ENCODE measurements at places on chromosomes 7 and 10.
A peak's percentile ranks its signal among the peaks of the same experiment; 100 is the strongest.

DNA sequence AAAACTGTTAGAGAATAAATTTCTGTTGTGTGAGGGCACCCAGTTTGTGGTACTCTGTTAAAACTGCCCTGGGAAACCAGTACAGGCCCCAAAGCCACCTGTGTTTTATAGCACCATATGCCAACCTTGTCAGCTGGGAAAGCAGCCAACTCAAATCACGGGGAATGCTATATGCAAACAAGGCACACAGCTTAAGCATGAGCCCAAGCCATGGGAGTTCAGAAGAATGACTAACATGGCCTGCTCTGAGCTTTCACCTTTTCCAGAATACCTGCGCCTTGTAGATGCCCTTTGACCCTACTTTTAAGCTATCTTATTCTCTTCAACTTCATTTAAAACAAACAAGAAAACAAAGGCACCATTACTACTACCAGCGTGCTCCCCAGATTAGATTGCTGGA lies 5.5 kb upstream of the SLC25A13 start:
- no peak for DNase-seq

GRCh38 chr10:56823849-56824248 lies 462.8 kb upstream of the ZWINT start:
- peak; percentile 1 for DNase-seq

- DNase-seq, result no peak
These were observed 39.0 kb downstream of the ZNF438 start for GRCh38 chr10:30992681-30993080.

- no peak for DNase-seq
These were observed 50.0 kb downstream of the PRPF18 start for GRCh38 chr10:13636776-13637175.

DNA sequence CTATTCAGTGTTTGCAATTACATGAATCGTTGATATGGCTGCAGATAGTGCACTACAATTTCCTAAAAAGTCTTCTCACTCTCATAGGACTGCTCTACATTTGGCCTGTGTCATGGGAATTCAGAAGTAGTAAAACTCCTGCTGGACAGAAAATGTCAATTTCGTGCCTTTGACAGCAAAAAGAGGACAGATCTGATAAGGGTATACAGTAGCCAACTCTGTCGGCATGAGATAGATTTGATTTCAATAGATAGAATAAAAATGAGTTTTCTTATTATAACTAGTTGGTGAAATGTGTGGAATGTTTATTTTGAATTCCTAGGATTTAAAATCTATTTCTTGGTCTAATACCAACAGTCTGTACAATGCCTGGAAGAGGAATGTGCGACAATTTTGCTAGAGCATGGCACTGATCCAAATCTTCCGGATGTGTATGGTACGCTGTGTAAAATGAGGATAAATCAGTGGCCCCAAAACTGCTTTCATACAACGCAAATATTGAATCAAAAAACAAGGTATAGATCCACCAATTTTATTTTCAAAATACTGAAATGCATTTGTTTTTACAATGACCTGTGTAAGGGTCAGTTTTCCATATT lies 133.5 kb upstream of the CDK13 start:
- DNase-seq, result no peak

- no peak for DNase-seq
These were observed at the start of gene KAZALD1 for GRCh38 chr10:101061624-101062231. KAZALD1 (plus strand) TSS chr10:101061989; CDS start chr10:101062593, 604 bp downstream.

DNA sequence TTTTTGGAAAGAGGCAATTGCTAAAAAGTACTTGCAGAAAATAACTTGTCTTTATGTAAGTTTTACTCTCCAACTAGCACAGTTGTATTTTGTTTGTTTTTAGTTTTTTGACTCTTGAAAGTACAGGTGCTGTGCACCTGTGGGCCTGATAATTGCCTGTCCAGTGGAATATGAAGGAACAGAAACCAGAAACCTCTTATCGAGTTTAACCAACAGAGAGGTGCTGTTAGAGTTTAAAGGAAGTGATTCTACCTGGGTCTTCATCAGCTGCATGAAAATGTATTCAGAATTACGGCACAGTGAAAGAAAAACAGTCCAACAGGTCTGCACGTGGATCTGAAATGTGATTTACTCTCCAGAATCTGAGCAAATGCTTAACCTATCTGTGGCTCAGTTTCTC lies 326.6 kb upstream of the POM121L12 start:
- no peak for DNase-seq

GRCh38 chr7:16647435-16647960 lies 1.5 kb downstream of the BZW2 start:
- no peak for DNase-seq

- DNase-seq, result no peak
These were observed 1307.7 kb upstream of the LRRTM3 start for GRCh38 chr10:65618126-65618525.

DNA sequence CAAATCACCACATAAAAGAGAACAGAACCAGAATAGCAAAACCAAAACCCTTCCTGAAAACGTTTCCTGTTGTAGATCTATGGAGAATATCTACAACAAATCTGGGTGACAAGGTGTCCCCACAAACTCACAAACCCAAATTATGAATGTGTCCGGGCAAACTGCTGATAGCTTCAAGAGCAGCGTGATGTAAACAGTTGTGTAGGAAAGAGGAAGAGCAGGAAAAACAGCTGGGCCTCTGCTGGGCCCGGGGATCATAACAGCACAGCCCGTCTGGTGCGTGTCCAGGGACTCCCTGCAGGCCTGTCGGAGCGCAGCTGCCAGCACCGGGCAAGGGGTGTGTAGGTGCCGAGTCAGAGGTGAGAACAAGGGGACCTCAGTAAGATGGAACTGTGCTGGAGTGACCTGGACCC lies 53.7 kb downstream of the KCNH2 start:
- DNase-seq, result no peak

DNA sequence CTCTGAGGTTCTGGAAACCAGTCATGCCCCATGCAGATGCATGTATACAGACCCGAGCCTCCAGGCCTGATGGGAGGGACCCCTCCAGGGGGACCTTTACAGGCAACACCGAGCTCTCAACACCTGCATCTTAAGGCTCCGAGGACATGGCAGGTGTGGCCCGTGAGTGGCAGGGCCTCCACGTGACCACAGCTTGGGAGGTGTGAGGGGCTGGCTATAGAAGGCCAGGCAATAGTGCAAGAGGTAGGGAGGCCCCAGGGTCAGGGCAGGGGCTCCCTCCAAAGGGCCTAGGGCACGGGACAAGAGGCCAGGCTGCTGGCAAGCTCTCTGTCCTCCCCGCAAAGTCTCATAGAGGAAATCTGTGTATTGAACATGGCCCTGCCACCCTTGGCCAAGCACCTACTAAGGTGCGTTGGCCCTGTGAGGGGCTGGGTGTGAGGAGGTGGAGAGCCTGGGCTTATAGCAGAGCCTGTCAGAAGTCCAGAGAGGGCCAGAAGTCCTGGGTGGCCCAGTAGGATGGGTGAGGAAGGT lies 134.2 kb downstream of the PTPN20 start:
- DNase-seq, result no peak

DNA sequence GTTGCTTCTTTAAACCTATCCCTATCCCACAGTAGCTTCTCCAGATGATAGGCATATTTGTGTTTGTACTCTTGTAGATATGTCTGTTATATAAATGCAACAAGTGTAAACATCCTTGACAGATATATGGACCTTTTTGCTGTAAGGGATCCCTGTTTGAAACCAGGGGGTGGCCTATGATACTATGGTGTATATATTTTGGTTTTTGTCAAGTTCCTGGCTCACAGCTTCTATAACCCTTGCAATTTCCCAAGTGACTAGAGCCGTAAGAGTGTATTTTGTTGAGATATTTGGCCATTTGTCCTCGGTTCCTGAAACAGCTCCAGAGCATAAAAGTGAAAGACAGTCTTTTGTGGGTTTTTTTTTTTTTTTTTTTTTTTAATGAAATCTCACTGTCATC lies 9.7 kb downstream of the COMTD1 start:
- no peak for DNase-seq

DNA sequence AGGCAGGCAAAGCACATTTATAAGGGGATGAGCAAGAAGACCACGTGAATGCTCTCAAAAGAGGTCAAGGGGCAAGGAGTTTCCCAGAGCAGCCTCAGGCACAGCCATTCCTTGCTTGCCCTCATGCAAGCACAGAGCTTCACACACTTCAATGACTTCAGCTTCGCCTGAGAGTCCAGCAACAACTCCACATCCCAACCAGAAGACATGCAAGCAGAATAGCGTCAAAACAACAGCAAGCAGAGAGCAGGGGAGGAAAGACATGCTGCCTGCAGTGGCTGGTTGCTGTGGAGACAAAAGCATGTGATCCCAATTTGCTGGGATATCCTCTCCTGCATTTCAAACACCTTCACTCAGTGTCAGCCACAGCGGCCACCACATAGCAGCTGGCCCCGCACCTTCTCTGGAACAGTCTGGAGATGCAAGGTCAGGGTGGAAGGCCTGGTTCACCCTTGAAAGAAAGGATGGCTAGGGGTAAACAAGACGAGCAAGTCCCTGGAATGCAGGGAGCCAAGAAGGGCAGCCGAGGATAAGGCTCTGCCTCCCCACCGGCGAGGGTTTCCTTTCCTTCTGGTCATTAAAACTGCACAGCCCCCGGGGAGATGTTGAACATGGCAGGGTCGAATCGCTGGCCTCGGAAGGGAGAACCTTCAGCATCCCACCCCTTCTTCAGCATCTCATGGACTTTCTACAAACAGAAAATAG lies 60.2 kb upstream of the CAMK2B start:
- DNase-seq, result no peak

DNA sequence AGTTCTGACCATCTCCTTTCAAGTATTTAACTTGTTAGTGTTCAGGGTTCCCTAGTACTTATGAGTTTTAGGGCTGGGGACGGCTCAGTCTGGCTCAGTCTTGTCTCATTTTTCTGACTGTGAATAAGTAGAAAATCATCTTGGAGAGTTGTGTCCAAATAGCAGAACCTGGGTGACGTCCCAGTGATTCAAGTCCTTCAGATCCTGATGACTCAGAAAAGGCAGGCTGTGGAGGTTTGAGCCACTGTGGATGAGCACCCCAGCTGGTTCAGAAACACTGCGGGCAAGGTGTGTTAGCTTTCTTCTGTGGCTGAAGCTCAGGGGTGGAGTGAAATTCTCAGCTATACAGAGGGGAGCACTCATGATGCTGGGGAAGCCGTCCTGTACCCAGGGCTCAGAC lies 154.4 kb upstream of the NPY start:
- DNase-seq, result no peak

- DNase-seq, result no peak
These were observed 73.3 kb downstream of the WIPF3 start for GRCh38 chr7:29879609-29880008.

GRCh38 chr10:121137533-121137932 lies 286.4 kb downstream of the WDR11 start:
- no peak for DNase-seq

DNA sequence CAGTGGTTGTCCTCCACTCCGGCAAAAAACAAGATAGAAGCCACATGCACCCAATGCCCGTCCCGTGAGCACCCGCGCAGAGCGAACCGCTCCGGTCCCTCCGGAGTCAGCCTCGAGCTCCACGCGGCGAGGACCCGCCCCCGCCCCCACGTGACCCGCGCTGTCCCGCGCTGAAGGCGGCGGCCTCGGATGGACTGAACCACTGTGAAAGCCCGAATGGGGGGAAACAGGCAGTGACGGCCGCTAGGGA lies 766 bp upstream of the EIF3B start:
- DNase-seq, result peak; percentile 91

GRCh38 chr7:2637505-2638223 lies 5.9 kb downstream of the TTYH3 start:
- DNase-seq, result no peak

- no peak for DNase-seq
These were observed 158.1 kb upstream of the LRRTM3 start for GRCh38 chr10:66767707-66768106.

GRCh38 chr10:123958241-123958640 lies 66.6 kb upstream of the CPXM2 start:
- DNase-seq, result no peak

DNA sequence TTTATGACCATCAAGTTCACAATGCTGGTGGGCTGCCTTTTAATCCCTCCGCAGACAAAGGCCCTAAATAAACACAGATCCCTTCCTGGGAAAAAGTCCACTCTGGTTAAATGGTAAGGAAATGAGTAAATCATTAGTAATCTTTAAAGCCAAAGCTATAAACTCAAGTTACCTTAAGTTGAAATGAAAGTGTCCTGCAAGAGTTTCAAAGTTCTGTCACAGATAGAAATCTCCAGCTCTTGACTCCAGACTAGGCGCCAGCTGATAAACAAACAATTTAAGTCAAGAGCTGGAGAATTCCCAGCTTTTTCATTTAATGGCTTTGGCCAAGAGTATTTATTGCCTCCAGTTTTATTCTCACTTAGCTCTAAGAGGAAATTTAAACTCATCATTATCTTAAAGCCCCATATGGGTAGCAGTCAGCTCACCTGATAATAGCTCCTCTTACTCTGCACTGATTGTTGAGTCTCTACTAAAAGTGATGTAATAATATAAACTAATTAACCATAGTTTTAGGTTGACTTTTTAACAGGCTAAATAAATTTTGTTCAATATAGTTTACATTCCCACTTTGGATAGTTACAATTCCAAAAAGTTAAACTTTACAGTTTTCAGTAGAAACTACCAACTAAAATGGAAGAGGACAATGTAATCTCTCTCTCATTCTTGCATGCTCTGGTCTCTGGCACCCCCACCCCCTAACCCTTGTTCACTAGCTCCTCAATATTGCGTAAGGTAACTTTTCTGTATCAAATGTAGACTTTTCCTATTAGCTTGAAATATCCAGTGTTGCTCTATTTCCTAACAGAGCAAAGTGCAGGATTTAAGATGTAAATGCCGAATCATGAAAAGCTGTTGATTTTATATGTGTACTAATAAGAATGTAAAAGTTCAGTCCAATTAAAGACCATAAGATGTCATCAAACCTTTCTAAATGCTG lies 56.1 kb downstream of the HIBADH start:
- DNase-seq, result no peak

GRCh38 chr7:22393913-22394729 lies 37.2 kb upstream of the RAPGEF5 start:
- no peak for DNase-seq

- no peak for DNase-seq
These were observed 492 bp upstream of the VCL start for GRCh38 chr10:73997461-73997786.

- peak; percentile 89 for DNase-seq
These were observed 47.2 kb downstream of the DNAJC12 start for GRCh38 chr10:67790534-67791408.

GRCh38 chr7:29194206-29194593 lies 375 bp upstream of the CHN2 start:
- DNase-seq, result no peak

GRCh38 chr10:73909540-73910115 lies 1.3 kb upstream of the PLAU start:
- DNase-seq, result no peak

GRCh38 chr7:39144420-39144819 lies 166.7 kb downstream of the POU6F2 start:
- DNase-seq, result no peak

GRCh38 chr10:110782616-110783015 lies 89.1 kb upstream of the PDCD4 start:
- DNase-seq, result no peak
